A549 (cell line): ENCODE measurements at places on chromosomes 4 and X.

GRCh38 chrX:129682979-129683378 is 28.2 kb upstream of the APLN start:
- DNase-seq, result no peak

DNA sequence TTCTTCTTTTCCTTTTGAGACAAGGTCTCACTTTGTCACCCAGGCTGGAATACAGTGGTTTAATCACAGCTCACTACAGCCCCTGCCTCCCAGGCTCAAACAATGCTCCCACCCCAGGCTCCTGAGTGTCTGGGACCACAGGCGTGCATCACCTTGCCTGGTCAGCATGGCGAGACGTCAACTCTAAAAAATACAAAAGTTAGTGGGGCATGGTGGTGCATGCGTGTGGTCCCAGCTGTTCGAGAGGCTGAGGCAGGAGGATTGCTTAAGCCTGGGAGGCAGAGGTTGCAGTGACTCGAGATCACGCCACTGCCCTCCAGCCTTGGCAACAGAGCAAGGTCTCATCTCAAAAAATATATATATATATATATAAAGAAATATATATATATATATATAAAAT is 242.4 kb downstream of the SHOX start:
- no peak for DNase-seq

DNA sequence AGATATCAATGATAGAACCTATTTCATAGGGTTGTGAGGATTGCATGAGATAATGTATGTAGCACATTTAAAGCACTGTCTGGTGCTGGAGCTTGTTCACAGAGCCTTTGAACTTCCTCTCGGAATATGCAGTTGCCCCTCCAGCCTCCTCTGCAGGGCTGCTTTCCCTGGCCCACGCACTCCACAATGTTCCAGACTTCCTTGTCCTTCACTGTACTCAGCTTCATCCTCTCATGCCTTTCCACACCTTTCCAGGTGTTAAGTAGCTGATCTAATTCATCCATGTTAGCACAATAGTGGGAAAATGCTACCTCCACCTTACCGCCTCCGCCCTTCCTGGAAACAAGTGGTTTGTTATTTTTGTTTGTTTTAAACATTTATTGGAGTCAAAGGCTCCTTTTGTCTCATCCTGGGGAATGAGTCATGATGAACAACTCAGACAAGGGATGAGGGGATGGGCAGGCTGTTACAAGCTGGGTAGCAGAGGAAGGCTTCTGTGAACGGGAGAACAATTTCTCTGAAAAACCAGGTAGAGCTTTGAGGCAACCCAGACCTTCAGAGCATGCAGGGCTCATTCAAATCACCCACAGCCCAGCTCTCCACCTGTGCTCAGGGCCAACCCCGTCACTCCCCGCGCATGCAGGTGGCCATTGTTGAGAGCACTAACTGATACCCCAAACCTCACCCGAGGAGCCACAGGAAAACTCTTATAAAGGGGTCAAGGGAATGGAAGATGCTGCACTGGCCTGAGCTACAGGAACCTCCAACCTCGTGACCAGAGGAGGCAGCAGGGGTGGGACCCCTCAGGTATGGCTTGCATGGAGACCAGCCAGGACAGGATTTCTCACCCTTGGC is 84.9 kb upstream of the TBL1X start:
- DNase-seq, result peak; percentile 72

- DNase-seq, result no peak
Observed at GRCh38 chr4:168265327-168265726, 53.2 kb downstream of the DDX60 start.

DNA sequence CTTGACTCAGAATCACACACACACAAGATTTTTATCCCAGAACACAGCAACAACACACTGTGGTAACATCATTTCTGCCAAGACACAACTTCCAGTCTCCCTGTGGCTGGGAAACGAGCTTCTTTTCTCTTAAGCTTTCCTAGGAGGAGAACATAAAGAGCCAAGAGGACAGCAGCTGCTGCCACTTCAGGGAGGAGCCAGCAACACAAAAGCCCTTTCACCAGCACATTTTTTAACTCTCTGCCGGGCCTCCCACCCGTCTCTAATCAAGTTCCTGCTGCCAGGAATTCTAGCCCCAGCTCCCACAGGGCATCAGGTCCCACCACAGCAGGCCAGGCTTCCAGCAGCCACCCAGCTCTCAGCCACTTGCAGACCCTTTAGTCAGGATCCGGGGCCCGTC is 22.4 kb downstream of the FAT1 start:
- no peak for DNase-seq

DNA sequence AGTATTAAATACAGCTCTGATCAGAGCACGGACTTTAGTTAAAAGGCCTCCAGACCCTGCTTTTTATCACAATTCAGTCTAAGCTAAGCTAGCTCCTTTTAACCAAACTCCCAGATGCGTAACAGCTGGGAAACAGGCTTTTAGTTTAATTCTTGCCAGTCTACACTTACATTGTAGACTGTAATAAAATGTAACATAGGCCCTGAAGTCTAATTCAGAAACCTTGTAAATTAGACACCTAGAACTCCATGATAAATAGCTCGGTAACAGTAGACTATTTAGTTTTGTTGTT is 20.1 kb downstream of the FBXO8 start:
- no peak for DNase-seq

DNA sequence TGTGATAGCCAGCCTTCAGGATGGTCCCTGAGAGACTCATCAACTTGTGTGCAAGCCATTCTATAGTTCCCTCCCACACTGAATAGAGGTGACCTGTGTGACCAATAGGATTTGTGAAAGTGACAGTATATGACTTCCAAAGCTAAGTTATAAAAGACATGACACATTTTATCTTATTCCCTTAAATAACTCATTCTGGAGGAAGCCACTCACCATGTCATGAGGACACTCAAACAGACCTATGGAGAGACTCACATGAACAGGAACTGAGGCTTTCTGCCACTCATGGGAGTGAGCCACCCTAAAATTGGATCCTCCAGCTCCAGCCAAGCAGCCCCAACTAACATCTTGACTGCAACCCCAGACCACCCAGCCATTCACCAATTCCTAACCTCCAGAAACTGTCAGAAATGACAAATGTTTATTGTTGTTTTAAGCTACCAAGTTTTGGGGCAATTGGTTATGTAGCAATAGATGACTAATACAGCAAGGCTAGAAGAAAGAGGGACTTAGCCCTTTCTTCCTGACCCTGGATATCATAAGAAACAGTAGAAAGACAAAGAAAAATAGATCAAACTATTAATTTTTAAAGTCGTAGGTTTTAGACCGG is 9.0 kb upstream of the CHIC2 start:
- no peak for DNase-seq

DNA sequence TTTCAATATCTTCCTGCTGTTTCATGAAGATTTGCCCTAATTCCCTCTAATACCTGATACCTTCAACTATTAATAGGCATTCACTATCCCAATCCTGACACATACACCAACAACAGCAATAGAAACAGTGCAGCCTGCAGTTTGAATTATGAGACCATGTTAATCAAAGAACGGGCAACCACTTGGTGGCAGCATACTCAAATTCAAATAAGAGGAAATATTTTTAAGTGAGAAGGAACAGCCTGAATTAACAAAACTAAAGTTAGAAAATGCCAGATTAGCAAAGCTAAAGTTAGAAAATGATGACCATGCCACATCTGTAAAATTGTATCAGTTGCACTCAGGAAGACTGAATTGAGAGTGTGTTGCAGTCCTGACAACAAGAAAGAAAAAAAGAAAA is 204.9 kb downstream of the SMARCA1 start:
- DNase-seq, result peak; percentile 30

GRCh38 chr4:26296514-26296913 is 24.3 kb upstream of the RBPJ start:
- no peak for DNase-seq

- DNase-seq, result no peak
Observed at GRCh38 chr4:105057370-105058105, 89.1 kb upstream of the TET2 start.

DNA sequence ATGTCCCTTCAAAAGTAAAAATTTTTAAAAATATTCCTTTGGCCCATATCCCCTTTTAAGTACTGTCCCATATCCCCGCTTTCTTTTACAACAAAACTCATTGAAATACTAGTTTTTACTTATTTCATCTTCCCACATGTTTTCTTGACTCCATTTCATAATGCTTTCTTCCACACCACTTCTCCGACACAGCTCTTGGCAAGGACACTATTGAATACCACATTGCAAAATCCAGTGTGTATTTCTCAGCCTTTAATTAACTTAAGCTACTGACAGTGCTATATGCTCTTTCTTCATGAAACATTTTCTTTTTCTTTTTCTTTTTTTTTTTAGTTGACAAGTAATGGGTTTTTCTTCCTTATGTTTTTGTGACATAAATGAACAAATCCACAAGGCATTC is 28.8 kb downstream of the PRDM8 start:
- no peak for DNase-seq

DNA sequence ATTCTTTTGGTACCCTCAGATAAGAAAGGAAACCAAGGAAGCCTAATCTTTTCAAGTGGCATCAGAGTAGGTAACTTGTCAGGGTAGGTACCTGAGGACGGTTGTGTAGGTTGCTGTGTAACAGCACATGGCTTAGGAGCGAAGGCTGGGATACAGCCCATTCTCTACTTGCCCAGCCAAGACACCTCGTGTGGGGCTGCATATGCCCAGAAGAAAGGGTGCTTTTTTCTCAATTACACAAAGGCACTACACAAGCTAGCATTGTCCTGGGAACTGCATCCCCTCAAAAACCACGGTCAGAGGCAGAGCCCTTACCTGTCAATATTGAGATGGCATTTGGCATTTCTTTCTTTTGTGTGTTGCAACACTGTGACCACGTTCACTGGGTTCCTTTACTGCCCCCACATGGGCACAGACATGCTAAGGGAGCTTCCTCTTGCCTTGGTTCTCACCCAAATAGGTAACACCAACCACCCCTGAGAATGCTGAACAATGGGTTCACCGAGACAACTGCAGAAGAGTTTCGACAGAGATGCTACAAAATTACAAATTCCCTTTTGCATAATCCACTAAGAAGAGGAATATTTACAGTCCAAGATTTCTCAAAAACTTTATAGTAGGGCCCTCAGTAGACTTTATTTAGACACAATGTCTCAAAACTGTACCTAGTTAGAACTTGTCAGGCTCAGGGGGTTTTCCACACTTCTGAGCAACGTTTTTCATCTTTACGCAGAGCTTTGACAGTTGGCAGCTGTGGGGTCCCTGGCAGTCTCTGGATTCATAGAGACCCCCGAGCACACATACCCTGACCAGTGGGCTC is 35.8 kb upstream of the TNIP3 start:
- no peak for DNase-seq

DNA sequence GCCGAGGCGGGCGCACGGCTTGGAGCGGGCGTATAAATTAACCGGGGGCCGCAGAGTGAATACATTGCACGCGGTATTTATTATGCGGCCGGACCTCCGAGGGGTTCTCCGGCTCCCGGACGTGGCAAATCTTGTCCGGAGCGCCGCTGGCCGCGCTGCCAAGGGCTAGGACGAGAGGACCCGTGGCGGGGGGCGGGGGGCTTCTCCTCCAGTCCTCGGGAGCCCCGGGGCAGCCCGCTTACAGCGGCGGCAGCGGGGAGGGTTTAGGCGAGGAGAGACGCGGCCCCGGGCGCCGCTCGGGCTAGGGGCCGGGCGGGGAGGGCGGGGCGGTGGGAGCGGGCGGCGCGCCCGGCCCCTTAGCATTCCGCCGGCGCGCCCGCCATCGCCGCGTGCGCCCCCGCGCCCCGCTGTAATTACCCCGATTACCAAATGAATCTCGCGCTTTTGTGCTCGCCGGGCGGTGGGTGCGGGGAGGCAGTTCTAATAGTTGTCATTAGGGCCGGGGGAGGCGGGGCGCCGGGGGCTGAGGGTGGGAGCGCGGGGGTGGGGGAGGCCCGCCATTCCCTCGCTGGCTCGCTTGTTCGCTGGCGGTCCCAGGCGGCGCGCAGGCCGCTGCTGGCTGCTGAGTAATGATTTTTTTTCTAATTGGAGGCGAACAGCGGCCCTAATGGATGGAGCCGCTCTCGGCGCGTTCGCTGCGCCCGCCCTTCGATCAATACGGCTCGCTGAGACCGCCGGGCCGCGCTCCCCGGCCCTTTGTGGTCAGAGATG is 276.6 kb downstream of the BCOR start:
- no peak for DNase-seq

GRCh38 chrX:152806035-152806434 is 24.5 kb downstream of the CETN2 start:
- no peak for DNase-seq

GRCh38 chr4:152572417-152573086 is 36.7 kb upstream of the FBXW7 start:
- peak; percentile 4 for DNase-seq

DNA sequence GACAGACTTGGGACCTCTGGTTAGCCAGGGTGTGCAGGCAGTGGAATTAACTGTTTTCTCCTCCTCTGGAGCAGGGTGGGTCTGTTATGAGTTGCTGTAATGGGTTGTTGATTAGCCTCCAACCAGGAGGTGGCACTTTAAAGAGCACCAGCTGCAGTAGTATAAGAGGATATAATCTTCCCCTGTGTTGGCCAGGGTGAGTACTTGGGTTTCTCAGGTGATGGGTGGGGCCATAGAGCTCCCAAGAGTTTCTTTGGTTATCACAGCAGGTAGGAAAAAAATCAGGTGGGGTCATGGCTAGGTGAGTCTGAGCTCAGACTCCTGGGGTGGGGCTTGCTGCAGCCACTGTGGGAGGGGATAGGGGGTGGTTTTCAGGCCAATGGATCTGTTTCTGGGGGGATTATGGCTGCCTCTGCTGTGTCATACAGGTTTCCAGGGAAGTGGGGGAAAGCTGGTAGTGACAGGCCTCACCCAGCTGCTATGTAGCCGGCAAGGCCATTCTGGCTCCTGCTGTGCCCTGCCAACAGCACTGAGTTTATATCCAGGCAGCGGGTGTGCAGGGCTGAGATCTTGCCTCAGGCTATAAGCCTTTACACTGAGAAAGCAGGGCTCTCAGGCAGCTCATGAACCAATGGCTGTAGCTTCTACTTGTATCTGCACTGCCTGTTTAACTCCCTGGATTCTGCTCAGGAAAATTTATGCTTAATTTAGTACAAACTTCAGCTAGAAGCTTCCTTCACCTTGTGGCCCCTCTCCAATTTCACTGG is 70.1 kb downstream of the CCNG2 start:
- no peak for DNase-seq

DNA sequence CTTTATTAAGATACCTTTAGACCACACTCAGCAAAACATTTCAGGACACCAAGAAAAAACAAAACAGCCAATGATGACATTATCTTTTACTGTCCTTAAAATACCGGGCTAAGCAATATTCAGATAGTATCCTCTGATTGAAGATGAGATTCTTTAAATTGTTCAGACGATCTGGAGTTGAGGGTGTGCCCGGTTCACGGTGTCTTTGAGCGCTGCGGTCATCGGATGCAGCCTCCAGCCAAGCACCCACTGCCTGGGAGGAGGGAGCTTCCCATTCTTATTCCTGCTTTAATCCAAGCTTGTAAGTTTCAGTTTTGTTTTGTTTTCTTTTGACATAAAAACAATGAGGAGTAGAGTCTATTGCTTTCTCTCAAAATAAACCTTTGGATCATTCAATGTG is 14.1 kb downstream of the FAM149A start:
- no peak for DNase-seq

GRCh38 chr4:113591982-113592381 is 169.6 kb downstream of the CAMK2D start:
- no peak for DNase-seq

- DNase-seq, result no peak
Observed at GRCh38 chrX:115939070-115939469, 231.5 kb upstream of the AGTR2 start.

GRCh38 chr4:41104155-41104554 is 110.2 kb downstream of the APBB2 start:
- no peak for DNase-seq
